ENCODE measurements at places on chromosomes 1 and 21.

GRCh38 chr1:179840107-179840506, 37.5 kb downstream of the TOR1AIP2 start:
- peaks cover 7% of the 10 kb centered on the region for H3K4me1 ChIP-seq
- H3K36me3 ChIP-seq: peaks cover 11% of the 10 kb centered on the region
- no peak overlapping the region for H3K4me3 ChIP-seq
- no peak overlapping the region for H3K27ac ChIP-seq
- DNase-seq: no peak

DNA sequence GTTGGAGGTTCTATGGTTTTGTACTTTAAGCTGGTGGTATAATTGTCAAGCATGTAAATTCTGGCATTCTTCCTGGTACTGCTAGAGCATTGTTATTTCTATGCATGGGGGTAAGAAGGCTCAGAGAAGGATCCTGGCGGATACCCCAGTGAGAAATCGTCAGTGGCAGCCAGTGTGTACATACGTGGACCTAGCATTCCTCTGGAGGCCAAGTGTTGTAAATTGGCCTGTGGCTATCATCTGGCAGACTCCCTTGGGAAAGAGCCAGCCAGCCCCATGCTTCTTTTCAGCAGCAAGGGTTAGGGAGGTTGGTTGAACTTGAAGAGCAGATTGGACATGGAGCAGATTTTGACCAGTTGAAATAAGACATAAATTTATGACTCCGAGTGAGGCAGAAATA, 5.2 kb upstream of the AGO3 start:
- H3K4me3 ChIP-seq: no peak overlapping the region
- no peaks in the 10 kb centered on the region for H3K27me3 ChIP-seq
- H3K4me1 ChIP-seq: peaks cover 4% of the 10 kb centered on the region
- DNase-seq: no peak

GRCh38 chr21:33696465-33696864, 54.2 kb downstream of the ITSN1 start:
- no peaks in the 10 kb centered on the region for H3K27me3 ChIP-seq
- no peak for DNase-seq
- H3K27ac ChIP-seq: no peak overlapping the region
- H3K4me3 ChIP-seq: no peak overlapping the region
- H3K36me3 ChIP-seq: no peaks in the 10 kb centered on the region
- H3K4me1 ChIP-seq: no peaks in the 10 kb centered on the region

- no peaks in the 10 kb centered on the region for H3K27me3 ChIP-seq
- H3K4me3 ChIP-seq: no peak overlapping the region
- no peaks in the 10 kb centered on the region for H3K36me3 ChIP-seq
- H3K27ac ChIP-seq: no peak overlapping the region
- no peak for DNase-seq
- no peaks in the 10 kb centered on the region for H3K4me1 ChIP-seq
These were observed 843.2 kb downstream of the AMY1C start for GRCh38 chr1:104592926-104593325.

GRCh38 chr1:152497273-152497672, 13.3 kb upstream of the LCE5A start:
- DNase-seq: no peak
- H3K4me3 ChIP-seq: no peak overlapping the region
- H3K27ac ChIP-seq: no peak overlapping the region
- no peaks in the 10 kb centered on the region for H3K4me1 ChIP-seq

GRCh38 chr1:11704194-11704529, 12.7 kb downstream of the DRAXIN start:
- peaks cover 22% of the 10 kb centered on the region for H3K27me3 ChIP-seq
- no peaks in the 10 kb centered on the region for H3K4me1 ChIP-seq
- DNase-seq: no peak
- H3K4me3 ChIP-seq: no peak overlapping the region

GRCh38 chr1:110436635-110437034, 14.3 kb upstream of the PROK1 start:
- no peak overlapping the region for H3K4me3 ChIP-seq
- no peaks in the 10 kb centered on the region for H3K36me3 ChIP-seq
- no peak for DNase-seq

DNA sequence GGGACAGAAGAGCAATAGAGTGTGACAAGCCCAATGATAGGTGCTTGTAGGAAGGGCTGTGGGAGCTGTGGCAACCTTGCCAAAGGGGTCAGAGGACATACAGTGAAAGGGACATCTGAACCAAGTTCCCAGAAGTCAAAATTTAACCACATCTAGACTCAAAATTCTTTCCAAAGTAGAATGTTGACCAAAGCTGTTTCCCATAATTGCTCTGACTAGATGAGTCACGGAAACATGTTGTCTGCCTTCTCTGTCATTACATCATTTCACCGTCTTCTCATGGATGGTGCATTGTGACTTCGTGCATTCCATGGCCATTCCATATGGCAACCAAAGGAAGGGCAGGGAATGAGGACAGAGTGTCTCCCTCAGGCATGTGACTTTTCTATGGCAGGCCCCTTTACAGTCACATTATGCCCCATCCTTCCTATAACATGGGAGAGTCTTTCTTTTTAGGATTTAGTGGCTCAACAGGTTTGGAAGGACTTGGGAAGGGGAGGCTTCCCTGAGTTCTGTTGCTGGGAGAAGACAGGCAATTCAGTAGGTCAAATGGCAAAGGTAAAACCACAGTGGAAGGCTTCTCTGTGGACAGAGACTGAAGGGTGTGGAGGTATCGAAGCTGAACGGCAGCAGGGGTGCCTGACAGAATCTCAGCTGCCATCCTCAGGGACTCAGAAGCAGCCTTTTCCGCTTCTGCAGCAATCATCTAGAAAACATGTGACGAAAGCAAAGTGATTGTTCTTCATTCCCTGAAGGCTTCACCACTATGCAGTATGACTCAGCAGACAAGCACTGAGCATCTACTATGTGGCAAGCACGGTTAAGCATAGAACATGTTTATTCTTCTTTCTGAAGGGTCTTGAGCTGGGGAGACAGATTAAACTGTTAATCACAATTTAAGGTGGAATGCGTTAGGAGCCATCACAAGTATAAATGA, 24.7 kb downstream of the NPHS2 start:
- no peak overlapping the region for H3K4me3 ChIP-seq
- no peaks in the 10 kb centered on the region for H3K27me3 ChIP-seq
- no peaks in the 10 kb centered on the region for H3K36me3 ChIP-seq
- H3K27ac ChIP-seq: peak overlapping the region; percentile 87
- peak; percentile 68 for DNase-seq
- H3K4me1 ChIP-seq: peaks cover 18% of the 10 kb centered on the region

DNA sequence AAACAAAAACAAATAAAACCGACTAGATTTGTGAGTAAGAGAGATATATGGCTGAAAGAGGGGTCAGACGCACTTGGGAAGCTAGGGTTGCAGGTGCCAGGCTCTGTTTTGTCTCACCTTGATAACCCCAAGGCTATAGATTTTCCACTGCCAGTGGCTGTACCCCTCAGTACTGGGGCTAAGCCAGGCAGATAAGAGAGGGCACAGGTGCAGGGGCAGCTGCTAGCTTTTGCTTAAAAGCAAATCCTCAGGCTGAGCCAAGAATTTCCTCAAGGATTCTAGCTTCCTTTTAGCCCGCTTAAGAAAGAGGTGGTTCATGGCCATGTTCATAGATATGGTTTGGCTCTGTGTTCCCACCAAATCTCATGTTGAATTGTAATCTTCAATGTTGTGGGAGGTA, 57.9 kb downstream of the OVGP1 start:
- no peak overlapping the region for H3K27ac ChIP-seq
- H3K4me3 ChIP-seq: no peak overlapping the region
- H3K36me3 ChIP-seq: no peaks in the 10 kb centered on the region
- no peak for DNase-seq
- H3K27me3 ChIP-seq: no peaks in the 10 kb centered on the region
